ENCODE measurements at places on chromosomes 16 and 17. TPM values are rescaled to one million over a fixed set of nuclear protein-coding genes. Genes with fewer than 3 reads are reported as not detected.

The HBQ1 gene
- 7.3 TPM for total RNA-seq

The KRTAP3-1 gene
- not detected for total RNA-seq

The ALDH3A1 gene
- 780 TPM for total RNA-seq

The SPATA32 gene
- total RNA-seq = 0.15 TPM

The SOST gene
- total RNA-seq = 0.03 TPM

The RHBDL3 gene
- total RNA-seq = 4.5 TPM

The KCNG4 gene
- not detected for total RNA-seq

The KRT32 gene
- not detected for total RNA-seq

The CDIP1 gene
- total RNA-seq = 14.9 TPM

The BIRC5 gene
- 103 TPM for total RNA-seq

The CALB2 gene
- total RNA-seq = 5.1 TPM

The DNASE1L2 gene
- total RNA-seq = 1.3 TPM

The SMARCE1 gene
- total RNA-seq = 105 TPM

The WWP2 gene
- total RNA-seq = 21.7 TPM

The VPS4A gene
- total RNA-seq = 31.5 TPM

The SLX4 gene
- total RNA-seq = 5.2 TPM

The NPIPA8 gene
- 0.73 TPM for total RNA-seq

The SSTR5 gene
- 0.51 TPM for total RNA-seq

The SLFN14 gene
- total RNA-seq = not detected

The EVI2A gene
- total RNA-seq = not detected

The KRTAP4-9 gene
- total RNA-seq = not detected

The CENPV gene
- 154 TPM for total RNA-seq

The ZNF629 gene
- total RNA-seq = 16.0 TPM

The TAC4 gene
- not detected for total RNA-seq

The CCL14 gene
- total RNA-seq = not detected

The CCL8 gene
- not detected for total RNA-seq

The CSF3 gene
- total RNA-seq = 0.94 TPM

The KRT39 gene
- not detected for total RNA-seq

The AATK gene
- 0.55 TPM for total RNA-seq

The TNFRSF12A gene
- 615 TPM for total RNA-seq

The CCL4L2 gene
- total RNA-seq = not detected

The CCL17 gene
- total RNA-seq = not detected

The ABCC6 gene
- 1.3 TPM for total RNA-seq

The TXNL4B gene
- 20.3 TPM for total RNA-seq

The KRT33B gene
- not detected for total RNA-seq

The CCDC154 gene
- 0.18 TPM for total RNA-seq

The HNF1B gene
- 17.4 TPM for total RNA-seq

The SPNS3 gene
- 0.03 TPM for total RNA-seq

The SEZ6 gene
- total RNA-seq = 0.03 TPM

The KRT24 gene
- total RNA-seq = not detected

The EEF2KMT gene
- 20.6 TPM for total RNA-seq

The TPSD1 gene
- not detected for total RNA-seq

The KRTAP4-8 gene
- total RNA-seq = not detected

The KRTAP3-2 gene
- total RNA-seq = 0.33 TPM

The GRAPL gene
- total RNA-seq = 0.22 TPM

The AOC2 gene
- 1.7 TPM for total RNA-seq
